ENCODE measurements at places on chromosomes 7 and 10. TPM values are rescaled to one million over a fixed set of nuclear protein-coding genes. Genes with fewer than 3 reads are reported as not detected.

- DNase-seq, result no peak
Observed at GRCh38 chr10:35533565-35533964, 71.6 kb upstream of the GJD4 start.

- no peak for DNase-seq
Observed at GRCh38 chr10:118955951-118956801, 73.3 kb upstream of the NANOS1 start.

DNA sequence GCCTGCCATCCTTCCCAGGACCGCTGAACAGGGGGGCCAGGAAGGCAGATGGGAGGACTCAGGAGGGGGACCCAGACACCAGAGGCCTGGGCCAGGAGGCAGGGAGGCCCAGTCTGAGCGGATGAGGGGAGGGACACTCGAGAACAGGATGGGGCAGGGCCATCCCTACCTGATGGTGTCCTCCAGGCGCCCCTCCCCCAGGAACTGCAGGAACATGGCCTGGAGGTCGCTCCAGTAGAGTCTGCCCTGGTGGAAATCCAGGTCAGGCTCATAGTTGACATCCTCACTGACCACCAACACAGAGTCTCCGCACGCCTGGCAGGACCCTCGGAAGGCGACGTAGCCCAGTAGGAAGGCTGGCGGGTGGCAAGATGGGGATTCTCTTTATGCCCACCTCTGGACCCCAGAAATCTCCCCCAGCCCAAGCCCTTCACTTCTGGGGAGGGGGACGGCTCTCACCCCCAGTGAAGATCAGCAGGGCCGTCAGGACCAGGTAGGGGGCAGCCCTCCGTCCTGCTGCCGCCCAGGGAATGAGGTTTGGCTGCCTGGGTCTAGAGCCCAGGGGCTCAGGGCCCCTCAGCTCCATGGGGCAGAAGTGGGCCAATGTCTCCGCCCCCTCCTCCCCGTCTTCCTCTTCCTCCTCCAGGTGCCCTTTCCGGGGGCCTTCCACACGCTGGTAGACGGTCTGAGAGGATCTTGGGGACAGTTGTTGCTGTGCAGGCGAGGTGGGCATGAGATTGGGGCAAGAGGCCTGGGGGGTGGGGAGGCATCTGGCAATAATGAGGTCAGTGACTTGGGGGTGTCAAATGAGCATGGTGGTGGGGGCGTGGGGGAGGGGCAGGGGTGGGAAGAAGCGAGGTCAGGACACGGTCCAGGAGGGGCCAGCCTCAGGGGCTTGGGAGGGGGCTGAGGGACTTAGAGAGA is 573 bp downstream of the TFR2 start:
- no peak for DNase-seq

- DNase-seq, result peak; percentile 86
Observed at GRCh38 chr10:103192451-103193106, 493 bp downstream of the NT5C2 start.

GRCh38 chr10:43965033-43965917 is 316.6 kb upstream of the ZNF32 start:
- no peak for DNase-seq

DNA sequence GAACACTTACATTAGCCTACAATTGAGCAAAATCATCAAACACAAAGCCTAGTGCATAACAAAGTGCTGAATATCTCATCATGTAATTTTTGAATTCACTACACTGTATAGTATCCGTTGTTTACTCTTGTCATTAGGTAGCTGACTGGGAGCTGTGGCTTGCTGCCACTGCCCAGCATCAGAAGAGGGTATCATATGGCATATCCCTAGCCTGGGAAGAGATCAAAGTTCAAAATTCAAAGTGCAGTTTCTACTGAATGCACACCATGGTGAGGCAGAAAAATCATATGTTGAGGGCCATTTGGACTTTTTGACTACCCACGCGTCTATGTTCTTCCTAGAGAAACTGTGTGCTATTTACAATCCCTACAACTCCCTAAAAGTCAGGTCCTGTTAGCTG is 7.5 kb upstream of the ZC3HAV1 start:
- DNase-seq, result no peak

GRCh38 chr10:73439055-73439454 is 5.7 kb upstream of the MSS51 start:
- no peak for DNase-seq

GRCh38 chr7:84196084-84196503 is 1.5 kb upstream of the SEMA3A start:
- DNase-seq, result no peak

GRCh38 chr7:27147199-27148030 is at the start of gene HOXA6:
HOXA6 (minus strand) TSS chr7:27147774; CDS start chr7:27147749, 25 bp downstream.
- DNase-seq, result peak; percentile 81

- no peak for DNase-seq
Observed at GRCh38 chr7:13174991-13175390, 487.6 kb downstream of the ARL4A start.

- no peak for DNase-seq
Observed at GRCh38 chr7:159094919-159095915, 49.5 kb downstream of the VIPR2 start.

GRCh38 chr7:88337572-88337971 is 30.9 kb upstream of the STEAP4 start:
- DNase-seq, result no peak

GRCh38 chr10:26085549-26085948 is 131.0 kb upstream of the GAD2 start:
- DNase-seq, result no peak

GRCh38 chr10:84261236-84261915 is 16.5 kb downstream of the RGR start:
- peak; percentile 11 for DNase-seq

GRCh38 chr7:102004229-102004628 is 186.8 kb downstream of the CUX1 start:
- no peak for DNase-seq

GRCh38 chr7:158753900-158754299 is 49.3 kb upstream of the NCAPG2 start:
- no peak for DNase-seq

GRCh38 chr10:79452174-79452611 is 6.8 kb upstream of the ZCCHC24 start:
- DNase-seq, result no peak

- DNase-seq, result no peak
Observed at GRCh38 chr10:88707429-88708155, 1.5 kb downstream of the LIPK start.

GRCh38 chr10:77156406-77156879 is 481.2 kb downstream of the KCNMA1 start:
- DNase-seq, result peak; percentile 67

DNA sequence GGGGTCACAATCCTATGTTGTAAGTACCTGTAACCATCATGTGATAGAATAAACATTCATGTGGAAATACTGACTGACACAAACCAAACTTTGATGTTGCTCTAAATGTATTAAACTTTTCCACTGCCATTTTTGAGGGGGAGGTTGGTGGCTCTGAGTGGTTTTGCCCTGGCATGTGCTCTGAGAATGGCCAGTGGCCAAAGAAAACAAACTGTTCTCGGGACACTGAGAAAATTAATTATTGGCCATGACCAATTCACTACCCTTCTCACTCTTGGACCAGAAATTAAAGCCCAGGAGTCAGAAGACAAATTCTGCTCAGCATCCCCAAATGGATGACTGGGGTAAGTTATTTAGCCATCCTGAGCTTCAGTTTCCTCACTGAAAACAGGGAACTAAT is 195.9 kb downstream of the XPNPEP1 start:
- no peak for DNase-seq

GRCh38 chr10:128178302-128178958 is 52.2 kb upstream of the MKI67 start:
- DNase-seq, result peak; percentile 33

- DNase-seq, result no peak
Observed at GRCh38 chr10:6239213-6239991, 36.7 kb downstream of the PFKFB3 start.

GRCh38 chr7:117673839-117674238 is 194.0 kb downstream of the CFTR start:
- DNase-seq, result no peak

DNA sequence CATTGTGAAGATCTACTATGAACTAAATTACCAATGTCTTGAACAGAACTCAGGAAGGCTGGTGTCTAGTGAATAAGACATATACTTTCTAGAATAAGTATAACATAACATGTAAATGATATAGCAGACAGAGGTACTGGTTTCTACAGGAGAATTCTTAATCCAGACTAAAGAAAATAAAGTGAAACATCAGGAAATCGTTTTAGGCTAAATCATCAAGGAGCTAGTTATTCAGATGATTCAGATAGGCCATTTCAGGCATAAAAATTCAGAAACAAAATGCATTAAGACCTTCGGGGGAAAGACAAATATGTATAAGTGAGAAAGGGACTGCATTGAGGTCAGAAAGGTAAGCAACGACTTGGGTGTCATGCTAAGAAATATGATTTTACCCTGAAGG is 170.6 kb downstream of the LRRN3 start:
- DNase-seq, result no peak

- DNase-seq, result no peak
Observed at GRCh38 chr10:113993489-113993991, 50.1 kb upstream of the ADRB1 start.

- DNase-seq, result no peak
Observed at GRCh38 chr10:87878664-87879459, 15.4 kb downstream of the PTEN start.

Gene LEP
- total RNA-seq, result not detected

Gene EPHB4
- total RNA-seq, result 43.1 TPM

Gene NEBL
- total RNA-seq, result 14.1 TPM

Gene GLRX3
- 50.0 TPM for total RNA-seq

Gene LRIT1
- total RNA-seq, result not detected

Gene TCAF1
- total RNA-seq, result 39.5 TPM

Gene SPDYE9
- not detected for total RNA-seq

Gene PRSS37
- total RNA-seq, result not detected

Gene OR2A5
- total RNA-seq, result not detected

Gene ARHGEF5
- total RNA-seq, result 67.1 TPM

Gene ANXA8L1
- total RNA-seq, result not detected

Gene CDHR1
- total RNA-seq, result 99.3 TPM
